Forelimb muscle (tissue), 1 donor: ENCODE measurements at places on chromosomes 2 and 18. TPM values are rescaled to one million over a fixed set of nuclear protein-coding genes. Genes with fewer than 3 reads are reported as not detected.

The DNPEP gene
- 33.7 TPM for polyA plus RNA-seq

The CCL20 gene
- polyA plus RNA-seq: 0.49 TPM

The LYG2 gene
- 0.22 TPM for polyA plus RNA-seq

The PARD6G gene
- polyA plus RNA-seq: 5.2 TPM

DNA sequence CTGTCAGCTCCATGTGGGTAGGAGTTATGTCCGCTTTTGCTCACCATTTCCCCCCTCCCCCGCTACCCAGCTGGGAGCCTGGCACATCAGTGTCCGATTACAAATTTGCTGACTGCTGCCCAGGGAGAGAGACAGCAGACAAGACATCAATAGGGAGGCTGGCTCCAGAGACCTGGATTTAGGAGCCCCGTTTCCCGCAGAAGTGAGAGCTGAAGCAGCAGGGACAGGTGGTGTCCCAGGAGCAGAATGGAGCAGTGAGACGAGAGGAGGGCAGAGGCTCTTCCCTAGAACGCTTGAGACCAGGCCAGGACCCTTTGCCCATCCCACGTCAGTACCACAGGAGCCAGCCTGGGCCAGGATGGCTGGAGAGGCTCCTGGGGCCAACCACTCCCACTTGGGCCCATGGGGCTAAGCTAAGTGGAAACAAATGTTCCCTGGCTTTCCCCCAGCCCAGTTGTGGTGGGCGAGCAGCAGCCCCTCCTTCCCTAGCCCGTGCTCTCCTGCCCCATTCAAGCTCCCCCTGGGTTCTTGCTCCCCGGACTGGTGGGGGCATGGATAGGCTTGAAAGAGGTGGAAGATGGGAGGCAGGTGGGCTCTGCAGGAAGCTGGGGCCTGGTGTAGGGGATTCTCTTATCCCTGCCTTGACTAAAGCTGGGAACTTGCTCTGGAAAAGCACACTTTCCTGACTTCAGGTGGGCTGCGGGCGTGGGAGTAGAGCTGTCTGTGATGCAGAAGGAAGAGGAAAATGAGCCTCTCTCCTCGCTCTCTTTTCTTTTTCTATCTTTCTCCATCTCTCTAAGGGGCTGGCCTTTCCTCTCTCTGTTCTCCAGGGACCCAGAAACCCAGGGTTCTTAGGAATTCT lies 4.1 kb upstream of the WNT6 start:
- DNase-seq: no peak

- DNase-seq: no peak
These were observed 18.1 kb downstream of the SULT1C3 start for GRCh38 chr2:108257757-108258331.

DNA sequence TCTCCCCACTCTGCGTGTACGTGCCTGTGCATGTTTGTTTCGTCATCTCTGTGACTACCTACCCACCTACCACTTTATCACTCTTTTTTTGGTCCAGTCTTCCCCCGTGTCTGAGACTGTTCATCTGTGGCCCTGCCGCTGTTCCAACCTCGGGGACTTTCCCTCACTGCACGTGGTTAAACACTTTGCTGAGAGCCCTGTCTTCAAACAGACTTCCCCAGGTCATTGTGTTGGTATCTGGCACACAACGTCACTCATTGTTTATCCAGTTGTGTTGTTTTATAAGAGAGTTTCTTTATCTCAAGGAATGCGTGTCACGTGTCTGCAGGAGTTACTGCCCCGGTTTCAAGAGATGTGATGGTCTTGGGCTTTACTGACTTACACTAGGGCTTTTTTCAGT lies 262.0 kb upstream of the RASGRP3 start:
- DNase-seq: no peak

- DNase-seq: no peak
These were observed 165.2 kb downstream of the SH3BP4 start for GRCh38 chr2:235116885-235117492.

DNA sequence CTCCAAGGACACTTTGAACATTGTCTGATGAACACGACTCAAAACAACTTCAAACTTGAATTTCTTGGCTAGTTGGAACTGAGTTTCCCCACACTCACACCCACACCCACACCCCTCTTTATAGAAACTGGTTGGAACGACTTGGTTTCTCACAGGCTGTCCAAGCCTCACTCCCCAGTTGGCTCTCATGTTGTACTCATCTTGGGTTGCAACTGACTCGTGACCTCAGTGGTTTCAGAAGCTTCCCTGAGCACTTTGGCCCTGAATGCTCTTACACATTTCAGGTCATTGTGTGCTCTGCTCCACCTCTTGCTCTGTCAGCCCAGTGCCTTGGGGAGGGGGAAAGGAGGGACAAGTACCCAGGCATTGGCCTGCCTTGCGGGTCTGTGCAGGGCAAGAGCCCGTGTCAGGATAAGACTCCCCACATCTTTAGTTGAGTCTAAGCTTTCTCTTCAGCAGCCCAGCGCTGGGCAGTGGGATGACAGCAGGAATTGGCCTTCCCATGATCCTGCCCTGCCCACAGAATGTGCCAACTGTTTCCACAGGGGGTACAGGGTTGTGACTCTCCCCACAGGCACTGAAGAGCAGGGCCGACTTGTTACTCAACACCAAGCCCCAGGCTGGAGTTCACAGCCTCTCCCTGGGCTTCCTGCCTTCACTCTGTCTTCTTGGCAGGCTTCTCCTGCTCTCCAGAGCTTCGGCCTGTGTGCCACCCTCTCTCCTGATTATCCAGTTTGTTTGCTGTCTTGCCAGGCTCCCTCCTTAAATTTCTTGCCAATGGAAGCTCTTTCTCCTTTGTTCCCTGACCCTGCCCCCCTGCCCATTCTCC lies 104.6 kb downstream of the RTN4 start:
- no peak for DNase-seq
